ENCODE measurements at places on chromosomes 11 and 22.

DNA sequence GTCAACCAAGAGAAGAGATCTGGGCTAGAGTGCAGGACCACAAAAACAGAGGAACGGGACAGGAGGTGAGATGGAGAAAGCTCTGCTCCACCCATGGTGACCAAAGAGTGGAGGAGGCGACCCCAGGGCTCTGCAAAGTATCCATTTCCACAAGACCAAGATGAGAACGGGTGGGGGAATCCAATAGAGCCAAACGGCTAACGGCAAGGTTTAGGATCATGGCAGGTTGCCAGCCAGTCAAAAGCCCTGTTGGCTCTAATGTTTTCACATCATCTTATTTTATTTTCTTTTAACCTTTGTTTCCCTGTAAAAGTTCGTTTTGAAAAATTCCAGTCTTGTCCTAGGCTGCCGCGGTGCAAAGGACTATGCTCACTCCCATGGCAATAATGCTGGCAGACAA is 52.1 kb upstream of the CHST1 start:
- DNase-seq: no peak

DNA sequence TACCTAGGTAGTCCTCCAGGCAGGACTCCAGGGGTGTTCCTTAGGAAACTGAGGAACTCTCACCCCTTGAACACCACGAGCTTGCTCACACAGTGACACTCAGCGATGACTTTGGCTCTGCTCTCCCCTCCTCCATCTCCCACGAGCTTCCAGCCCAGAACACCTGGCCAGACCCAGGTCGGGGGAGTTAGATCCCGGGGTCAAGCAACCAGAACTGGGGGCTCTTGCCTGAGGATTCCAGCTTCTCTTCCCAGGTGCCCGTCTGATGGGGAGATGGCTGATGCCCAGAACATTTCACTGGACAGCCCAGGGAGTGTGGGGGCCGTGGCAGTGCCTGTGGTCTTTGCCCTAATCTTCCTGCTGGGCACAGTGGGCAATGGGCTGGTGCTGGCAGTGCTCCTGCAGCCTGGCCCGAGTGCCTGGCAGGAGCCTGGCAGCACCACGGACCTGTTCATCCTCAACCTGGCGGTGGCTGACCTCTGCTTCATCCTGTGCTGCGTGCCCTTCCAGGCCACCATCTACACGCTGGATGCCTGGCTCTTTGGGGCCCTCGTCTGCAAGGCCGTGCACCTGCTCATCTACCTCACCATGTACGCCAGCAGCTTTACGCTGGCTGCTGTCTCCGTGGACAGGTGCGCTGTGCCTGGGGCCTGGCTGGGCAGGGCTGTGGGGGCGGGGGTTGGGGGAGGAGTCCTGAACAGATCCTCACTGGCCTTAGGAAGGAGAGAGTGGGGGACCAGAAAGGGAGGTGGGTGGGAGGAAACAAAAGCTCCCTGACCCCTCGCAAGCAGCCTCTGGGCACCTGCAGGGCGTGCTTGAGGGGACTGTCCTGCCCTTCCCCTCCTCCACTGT is at the start of gene GALR3:
Gene GALR3 (plus strand): TSS at position 249 of the 852 bp plus-strand sequence. CDS start 25 bp downstream, at position 274.
- DNase-seq: no peak

- no peak for DNase-seq
These were observed 3.1 kb downstream of the CST6 start for GRCh38 chr11:66014804-66015453.

DNA sequence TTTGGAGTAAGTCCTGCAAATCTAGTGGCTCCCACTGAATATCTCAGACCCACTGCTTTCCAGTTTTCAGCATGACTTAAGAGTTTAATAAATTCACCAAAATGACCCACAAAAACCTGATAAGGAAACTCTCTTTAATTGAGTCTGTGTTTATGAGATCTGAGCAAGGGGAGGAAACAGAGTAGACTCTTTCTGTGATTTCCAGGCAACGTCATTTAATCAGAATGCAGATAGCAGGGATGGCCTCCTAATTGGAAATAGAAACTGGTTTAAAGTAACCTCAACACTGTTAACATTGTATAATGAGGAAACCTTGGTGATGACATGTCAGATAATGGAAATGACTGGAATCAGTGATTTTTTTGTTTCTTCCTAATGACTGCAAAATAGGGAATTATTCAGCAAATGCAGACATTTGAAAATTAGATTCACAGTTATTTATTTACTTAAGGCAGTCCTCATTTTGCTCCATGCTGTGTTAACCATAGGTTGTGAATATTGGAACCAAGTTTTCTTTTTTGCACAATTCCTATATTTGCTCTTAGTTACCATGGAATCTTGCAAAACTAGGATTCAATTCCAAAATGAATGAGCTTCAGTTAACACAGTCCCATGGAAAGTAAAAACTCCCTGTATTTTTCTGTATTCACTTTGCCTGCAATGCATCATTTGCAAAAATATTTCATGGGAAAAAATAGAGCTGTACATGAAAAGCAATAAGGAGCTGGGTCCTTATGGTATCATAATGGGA is 1324.5 kb downstream of the LRRC4C start:
- DNase-seq: no peak

GRCh38 chr11:124277804-124278203 is 21.6 kb downstream of the OR8G5 start:
- no peak for DNase-seq

DNA sequence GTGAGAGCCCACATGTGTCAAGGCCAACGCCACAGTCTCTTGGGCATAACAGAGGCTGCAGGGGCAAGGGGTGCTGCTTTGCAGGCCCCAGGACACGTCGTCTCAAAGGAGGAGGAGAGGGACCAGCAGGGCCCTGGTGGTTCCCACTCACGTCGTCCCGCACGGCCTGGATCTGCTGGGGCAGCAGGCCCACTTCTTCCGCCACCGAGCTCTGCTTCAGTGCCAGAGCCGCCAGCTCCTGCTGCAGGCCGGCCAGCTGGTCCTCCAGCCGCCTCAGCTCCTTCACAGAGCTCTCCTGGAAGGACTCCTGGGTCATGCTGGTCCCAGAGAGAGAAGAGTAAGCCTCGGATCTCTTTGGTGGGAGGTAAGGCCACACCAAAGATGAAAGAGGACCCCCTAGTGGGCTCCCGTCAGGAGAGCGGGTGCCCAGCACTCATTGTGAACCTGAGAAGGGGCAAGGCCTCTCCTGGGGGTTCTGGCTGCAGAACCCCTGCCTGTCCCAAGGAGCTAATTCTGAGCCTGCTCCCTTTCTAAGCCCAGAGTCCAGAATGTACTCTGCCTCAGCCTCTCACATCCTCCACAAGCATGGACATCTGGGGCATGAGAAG is 15.6 kb downstream of the SUN2 start:
- no peak for DNase-seq

DNA sequence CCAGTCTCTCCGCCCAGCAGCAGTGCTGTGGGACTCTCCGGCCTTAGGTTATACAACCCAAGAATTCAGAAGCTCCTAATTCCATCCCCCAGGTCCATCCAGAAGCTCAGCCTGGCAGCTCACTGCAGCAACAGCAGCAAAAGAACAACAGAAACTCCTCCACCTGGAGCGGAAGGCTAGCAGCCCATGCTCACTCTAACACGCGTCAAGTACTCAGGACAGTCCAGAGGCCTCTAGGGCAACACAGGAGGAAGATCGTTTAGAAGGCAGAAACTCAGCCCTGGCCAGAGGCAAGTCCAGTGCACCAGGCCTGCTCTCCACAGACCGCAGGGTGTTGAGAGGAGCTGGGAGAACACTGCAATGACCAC is 17.1 kb downstream of the PLA2G6 start:
- DNase-seq: no peak

DNA sequence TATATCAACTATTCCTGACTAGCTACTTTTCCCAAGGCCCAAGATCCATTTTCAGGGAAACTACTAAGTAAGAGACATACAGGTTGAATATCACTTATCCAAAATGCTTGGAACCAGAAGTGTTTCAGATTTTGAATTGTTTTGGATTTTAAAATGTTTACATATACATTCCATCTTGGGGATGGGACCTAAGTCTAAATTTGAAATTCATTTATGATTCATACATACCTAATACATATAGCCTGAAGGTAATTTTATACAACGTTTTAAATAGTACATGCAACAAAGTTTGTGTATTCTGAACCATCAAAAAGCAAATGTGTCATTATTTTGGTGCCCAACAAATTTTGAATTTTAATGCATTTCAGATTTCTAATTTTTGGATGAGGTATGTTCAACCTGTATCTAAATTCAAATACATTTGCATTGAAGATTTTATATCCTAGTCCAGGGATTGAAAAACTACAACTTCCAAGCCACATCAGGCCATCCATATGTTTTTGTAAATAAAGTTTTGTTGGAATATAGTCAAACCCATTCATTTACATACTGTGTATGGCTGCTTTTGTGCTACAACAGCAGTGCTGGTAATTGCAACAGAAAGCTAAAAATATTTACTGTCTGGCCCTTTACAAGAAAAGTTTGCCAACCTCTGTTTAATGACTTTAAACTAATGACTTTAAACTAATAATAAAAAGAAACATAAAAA is 73.3 kb downstream of the CWF19L2 start:
- DNase-seq: no peak

GRCh38 chr22:49642331-49642730 is 185.3 kb downstream of the BRD1 start:
- DNase-seq: no peak

DNA sequence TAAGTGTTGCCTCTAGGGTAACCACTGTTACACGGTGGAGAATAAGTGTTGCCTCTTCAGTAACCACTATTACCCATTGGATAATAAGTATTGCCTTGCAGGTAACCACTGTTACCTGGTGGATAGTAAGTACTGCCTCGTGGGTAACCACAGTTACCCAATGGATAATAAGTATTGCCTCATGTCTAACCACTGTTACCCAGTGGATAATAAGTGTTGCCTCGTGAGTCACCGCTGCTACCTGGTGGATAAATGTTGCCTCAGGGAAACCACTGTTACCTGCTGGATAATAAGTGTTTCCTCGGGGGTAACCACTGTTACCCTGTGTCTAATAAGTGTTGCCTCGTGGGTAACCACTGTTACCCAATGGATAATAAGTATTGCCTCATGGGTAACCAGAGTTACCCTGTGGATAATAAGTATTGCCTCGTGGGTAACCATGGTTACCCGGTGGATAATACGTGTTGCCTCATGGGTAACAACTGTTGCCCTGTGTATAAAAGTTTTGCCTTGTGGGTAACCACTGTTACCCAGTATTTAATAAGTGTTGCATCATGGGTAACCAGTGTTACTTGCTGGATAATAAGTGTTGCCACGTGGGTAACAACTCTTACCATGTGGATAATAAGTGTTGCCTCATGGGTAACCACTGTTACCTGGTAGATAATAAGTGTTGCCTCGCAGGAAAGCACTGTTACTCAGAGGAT is 12.3 kb upstream of the NXPE4 start:
- DNase-seq: no peak

DNA sequence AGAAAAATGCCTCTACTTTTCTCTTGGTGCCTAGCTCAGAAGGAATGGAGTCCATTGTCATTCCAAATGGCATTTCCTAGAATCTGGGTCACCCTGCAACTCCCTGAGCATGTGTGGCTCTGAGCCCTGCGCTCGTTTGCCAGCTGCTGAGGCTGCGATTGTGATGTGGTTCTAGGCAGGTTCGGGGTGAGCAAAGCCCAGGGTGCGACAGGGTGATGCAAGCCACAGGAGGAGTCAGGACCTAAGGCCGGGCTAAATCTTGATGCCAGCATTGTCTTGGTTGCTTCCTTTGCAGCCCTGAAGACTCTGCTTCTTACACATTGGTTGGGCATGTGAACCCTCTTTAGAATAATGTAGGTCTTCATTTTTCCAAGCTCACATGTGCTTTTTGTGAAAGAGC is 131.0 kb downstream of the MORC2 start:
- DNase-seq: no peak

- DNase-seq: no peak
These were observed 35.5 kb upstream of the MOB2 start for GRCh38 chr11:1522081-1522424.

DNA sequence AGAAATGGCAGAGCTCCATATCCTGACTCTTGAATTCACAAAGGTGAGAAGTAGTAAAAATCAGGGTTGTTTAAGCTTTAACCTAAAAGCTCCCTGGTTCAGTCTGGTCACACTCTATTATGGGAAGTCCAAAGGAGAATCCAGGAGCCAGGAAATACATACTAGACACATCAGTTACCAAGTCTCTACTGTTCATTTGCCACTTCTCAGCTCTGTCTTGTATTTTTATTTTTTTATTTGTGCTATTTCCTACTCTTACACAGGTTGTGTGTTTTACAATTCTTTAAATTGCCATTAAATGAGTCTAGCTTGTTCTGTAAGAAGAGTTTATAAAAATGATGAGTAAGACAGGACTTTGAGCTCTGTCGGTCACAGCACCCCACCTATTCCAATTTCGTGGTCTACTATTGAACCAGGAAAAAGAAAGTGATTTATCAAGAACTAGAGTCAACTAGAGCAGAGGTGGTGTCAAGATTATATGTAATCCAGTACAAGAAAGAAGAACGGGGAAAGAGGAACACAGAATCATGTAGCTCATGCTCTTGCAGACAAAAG is 9.7 kb downstream of the MS4A12 start:
- no peak for DNase-seq

- DNase-seq: no peak
These were observed 1.7 kb upstream of the TSSC4 start for GRCh38 chr11:2398664-2399355.

- DNase-seq: no peak
These were observed 58.6 kb downstream of the SC5D start for GRCh38 chr11:121351083-121351630.

GRCh38 chr11:82832983-82833382 is 67.2 kb downstream of the PRCP start:
- DNase-seq: no peak

- no peak for DNase-seq
These were observed 170.2 kb downstream of the BRD1 start for GRCh38 chr22:49657275-49657973.

DNA sequence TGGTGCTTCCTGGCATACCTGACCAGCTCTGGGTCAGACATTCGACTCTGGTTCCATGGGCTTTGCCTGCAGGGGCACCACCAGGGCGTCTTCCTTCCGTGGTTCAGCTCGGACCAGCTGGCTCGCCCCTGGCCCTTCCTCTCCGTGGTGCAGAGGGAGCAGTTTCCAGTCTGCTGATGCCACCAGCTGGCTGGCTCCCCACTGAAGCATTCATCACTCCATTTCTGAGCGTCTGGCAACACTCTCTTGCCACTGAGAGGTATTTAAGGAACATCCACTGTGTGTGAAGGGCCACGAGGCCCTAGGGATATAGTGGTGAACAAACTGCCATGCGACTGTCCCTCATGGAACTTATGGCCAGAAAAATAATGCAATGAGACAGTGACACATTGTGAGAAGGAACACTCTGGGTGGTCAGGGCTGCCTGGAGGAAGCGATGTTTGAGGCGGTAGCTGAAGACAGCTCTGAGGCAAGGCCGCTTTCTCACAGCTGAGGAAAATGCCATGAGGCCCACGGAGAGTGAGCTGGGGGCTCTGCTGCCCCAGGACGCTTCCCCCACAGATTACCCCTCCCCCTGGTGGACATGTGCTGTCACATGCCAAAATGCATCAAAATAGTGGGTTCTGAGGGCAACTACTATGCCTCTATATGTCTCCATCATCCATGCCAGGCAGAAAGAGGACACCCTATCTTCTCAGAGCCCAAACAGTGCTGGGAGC is 44.9 kb upstream of the ARFGAP3 start:
- DNase-seq: no peak

- DNase-seq: no peak
These were observed 53.6 kb upstream of the LYVE1 start for GRCh38 chr11:10622108-10622507.

All from NCI-H1092 treated with DMSO at 0.1 percent for 48 hours (cell line).